Head of caudate nucleus (tissue), 42 donors: ENCODE measurements at places on chromosomes 4 and X.
A peak's percentile ranks its signal among the peaks of the same experiment; 100 is the strongest.

GRCh38 chr4:184190711-184191110 is 27.0 kb downstream of the ENPP6 start:
- DNase-seq = no peak

- no peak for DNase-seq
These were observed 233.4 kb upstream of the STK26 start for GRCh38 chrX:131789664-131790063.

DNA sequence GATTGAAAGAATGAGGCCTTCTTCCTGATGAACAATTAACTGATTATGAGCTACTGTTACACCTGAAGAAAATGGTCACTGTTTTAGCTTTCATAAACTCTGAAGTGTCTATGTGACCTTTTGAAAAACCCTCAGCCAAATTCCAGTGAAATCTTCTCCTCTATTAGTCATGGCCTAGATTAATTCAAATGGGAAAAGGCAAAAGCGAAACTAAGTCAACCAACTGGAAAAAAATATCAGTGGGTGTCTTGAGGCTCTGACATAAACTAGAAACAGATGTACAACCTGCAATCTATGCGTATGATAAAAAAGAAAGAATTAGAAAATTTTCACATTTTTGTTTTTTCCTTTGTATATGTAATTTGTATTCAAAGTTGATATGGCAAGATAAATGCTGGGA is 169.4 kb upstream of the BANK1 start:
- DNase-seq = no peak

DNA sequence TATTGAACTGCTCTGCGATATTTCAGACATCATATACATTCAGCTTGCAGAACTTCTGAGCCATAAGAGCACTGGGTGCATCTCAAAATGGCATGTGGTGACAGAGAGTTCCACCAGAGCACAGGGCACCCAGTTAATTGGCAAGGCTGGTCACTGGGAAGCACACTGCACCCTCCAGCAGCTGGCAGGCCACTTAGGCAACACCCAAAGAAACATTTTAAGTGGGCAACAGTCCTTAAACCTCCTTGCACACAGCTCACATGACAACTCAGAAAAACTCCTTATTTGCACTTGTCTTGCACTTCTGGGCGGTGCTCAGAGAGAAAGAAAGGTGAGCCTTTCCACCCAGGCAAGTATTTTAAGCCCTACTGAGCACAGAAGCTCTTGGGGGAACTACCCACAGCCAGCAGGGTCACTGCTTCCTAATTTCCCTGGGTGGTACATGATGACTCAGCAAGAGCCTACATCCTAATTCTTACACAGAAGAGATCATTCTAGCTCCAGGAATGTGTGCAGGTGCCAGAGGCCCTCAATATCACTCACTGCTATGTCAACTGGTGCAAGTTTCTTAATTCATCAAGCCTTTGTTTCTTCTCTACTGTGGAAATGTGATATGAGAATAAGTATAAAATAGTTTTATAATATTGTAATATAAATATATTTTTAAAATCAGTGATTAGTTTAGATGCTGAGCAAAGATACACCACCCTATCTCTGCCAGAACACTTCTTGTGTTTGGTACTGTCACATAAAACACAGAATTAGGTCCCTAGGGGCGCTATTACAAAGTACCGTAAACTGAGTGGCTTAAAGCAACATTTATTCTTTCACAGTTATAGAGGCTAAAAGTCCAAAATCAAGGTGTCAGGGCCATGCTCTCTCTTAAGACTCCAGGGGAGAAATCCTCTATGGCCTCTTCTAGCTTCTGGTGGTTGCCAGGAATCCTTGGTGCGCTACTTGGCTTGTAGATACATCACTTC is 155.1 kb upstream of the PPARGC1A start:
- DNase-seq = no peak

DNA sequence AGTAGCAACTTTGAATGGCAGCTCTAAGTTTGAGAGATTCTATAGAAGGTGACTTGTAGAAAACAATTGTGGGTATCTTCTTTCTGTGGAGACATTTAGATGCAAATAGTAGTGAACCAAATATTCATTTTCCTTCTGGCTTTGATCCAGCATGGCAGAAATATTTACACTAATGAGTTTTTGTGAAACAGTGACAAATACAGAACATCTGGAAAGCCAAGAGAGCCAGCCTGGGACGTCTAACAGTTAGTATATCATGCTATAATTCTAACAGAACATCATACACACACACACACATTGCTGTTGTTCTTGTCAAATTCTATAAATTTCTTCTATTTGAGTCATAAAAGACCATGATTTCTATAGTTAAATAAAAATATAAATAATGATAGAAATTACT is 1777.9 kb downstream of the ARAP2 start:
- no peak for DNase-seq

DNA sequence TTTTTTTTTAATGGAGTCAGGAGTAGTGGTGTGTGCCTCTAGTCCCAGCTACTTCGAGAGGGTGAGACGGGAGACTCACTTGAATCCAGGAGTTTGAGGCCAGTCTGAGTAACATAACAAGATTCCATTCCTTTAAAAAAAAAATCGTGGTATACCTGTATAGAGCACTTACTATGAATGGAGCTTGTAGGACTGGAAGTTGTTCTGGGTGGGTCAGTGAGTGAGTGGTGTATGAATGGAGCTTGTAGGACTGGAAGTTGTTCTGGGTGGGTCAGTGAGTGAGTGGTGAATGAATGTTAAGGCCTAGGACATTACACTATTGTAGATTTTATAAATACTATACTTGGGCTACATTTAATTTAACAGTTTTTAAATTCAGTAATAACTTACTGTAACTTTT is 2.9 kb upstream of the SLC10A7 start:
- DNase-seq = no peak

DNA sequence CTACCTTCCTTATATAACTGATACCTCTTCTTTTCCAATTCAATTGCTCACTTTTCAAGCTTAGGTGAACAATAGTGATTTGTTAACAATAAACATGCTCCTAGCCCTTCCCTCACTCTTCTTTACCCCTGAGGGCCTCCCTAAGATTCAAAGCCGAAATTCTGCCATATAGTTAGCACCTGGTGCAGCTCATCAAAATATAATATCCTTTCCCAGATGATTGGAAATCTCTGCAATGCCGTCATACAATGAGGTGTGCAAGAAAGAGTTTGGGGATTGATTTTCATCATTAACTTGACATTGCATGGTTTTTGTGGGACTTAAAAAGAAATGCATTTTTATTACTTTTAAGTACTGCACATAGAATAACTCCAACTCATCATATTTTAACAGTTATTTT is 95.3 kb downstream of the HDAC8 start:
- DNase-seq = no peak

GRCh38 chrX:115940888-115941332 is 229.6 kb upstream of the AGTR2 start:
- DNase-seq = peak; percentile 93

DNA sequence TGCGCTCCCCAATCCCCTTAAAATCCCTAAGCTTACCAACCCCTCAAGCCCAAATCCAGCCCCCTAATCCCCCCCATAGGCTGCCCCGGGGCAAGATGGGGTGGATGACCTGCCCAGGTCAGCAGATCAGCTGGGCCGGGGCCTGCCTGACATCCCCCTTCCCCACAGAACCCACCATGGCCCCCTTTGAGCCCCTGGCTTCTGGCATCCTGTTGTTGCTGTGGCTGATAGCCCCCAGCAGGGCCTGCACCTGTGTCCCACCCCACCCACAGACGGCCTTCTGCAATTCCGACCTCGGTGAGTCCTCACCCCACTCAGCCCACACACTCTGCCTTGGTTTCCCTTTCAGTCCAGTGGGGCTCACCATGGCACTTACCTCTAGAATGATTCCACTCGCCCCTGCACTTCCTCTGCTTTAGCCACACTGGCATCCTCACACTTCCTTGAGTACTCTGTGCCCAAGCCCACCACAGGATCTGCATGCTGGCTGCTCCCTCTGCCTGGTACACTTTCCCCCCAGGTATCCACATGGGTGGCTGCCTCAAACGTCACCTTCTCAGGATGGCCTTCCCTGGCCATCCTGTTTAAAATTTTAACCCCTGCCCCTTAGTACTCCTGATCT is 1.1 kb downstream of the TIMP1 start:
- no peak for DNase-seq

GRCh38 chr4:172377486-172378140 is 564.4 kb downstream of the GALNTL6 start:
- no peak for DNase-seq

DNA sequence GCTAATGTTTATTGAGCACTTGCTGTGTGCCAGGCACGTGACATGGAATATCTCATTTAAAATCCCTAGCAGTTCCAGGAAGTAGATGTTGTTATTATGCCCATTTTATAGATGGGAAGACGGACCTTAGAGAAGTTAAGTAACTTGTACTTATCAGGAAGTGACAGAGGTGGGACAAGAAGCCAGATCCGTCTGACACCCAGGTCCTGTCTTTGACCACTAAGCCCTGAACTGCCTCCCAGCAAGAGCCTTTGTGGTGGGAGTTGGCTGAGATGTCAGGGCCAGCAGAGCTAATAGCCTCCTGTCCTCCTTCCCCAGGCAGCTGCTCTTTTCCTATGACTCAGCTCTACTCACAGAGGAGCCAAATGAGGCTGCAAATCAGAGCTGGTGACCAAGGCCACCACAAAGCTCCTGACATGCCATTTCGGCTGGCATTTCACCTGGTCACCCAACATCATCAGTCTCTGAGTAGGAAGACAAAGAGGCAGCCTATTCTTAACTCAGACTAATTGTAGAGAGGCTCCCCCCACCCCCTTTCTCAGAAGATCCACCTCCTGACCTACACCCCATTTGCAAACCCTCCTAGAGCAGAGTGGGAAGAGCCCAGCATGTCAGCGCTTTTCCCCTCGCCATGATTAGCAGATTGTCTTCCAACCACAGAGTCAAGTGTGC is 175.1 kb upstream of the KIT start:
- DNase-seq = no peak

- DNase-seq = no peak
These were observed 106.9 kb upstream of the INPP4B start for GRCh38 chr4:142952821-142953580.

DNA sequence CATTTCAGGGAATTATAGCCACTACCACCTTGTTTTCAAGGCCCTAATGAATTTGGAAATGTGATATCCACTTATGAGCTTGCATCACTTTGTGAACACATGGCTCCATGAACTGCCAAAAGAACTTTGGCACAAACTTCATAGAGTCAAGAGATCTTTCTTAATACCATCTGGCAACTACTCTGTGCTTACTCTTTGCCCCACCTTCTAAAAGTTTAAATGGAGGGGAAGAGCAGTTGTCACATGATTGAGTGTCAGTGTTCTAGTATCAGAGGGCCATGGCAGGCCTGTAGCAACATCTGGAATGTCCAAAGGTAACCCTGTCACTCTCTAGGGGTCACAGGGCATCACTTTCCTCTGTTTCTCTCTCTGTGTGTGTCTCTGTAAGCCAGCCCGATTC is 2.6 kb upstream of the ADH1B start:
- no peak for DNase-seq

DNA sequence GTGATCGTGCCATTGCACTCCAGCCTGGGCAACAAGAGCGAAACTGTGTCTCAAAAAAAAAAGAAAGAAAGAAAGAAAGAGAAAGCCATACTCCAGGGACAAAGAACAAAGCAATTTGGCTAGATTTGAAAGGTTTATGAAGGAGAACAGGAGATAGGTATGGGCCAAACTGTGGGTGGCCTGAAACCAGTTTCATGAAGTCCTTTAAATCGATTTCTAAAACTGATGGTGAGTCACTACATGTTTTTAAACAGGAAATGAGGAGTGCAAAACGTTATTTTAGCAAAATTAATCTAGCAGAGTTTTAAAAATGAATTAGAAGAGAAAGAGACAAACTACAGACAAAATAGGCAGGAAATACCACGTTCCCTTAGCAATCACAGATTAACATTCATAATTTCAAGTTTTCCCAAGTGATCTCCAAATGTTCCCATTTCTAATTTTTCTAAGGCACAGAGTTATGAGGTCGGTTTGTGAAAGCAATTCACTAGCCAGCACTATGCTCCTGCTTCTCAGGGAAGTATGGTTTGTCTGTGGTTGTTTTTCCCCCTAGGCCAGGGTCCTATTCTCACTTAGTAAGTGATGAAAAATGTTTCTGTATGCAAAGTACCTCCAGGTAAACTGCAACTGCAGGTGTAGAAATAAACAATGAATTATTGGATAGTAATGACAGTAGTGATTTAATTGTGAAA is 190.6 kb downstream of the PPP3CA start:
- no peak for DNase-seq

DNA sequence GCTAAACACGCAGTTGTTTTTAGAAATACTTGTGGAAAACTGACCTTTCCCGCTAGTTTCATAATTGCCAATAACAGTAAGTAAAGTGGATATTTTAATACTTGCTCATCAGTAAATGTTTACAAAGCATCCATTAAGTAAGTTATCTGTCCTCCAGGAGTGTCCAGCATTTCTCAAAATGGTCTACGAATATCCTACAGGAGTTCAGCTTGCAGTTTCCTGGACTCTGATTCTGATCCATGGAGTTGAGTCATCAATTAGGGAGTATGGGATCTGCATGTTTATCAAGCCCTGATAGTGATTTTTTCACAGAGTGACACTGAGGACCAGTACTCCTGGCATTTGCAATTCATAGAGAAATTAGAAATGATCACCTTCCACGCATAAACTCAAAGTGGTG is 325.2 kb upstream of the AADAT start:
- no peak for DNase-seq

- DNase-seq = no peak
These were observed 689.4 kb upstream of the ATOH1 start for GRCh38 chr4:93139118-93139517.

- no peak for DNase-seq
These were observed 36.5 kb downstream of the TBC1D9 start for GRCh38 chr4:140719686-140720085.

DNA sequence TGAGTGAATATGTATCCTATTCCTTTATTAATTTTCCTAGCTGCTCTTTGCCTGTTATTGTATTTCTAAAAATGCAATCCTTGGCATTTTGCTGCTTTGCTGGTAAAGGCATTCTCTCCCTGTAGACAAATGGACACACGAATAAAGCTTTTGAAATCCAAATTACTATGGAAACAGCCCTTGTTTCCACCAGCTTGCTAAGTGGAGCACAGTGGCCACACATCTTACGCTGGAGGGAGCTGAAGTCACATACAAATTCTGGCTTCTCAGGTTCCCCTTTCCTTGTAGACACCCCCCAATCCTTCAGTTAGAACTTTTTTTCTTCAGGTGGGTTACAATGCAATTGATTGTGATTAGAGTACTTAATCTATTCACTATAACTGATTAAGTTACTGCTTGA is 66.2 kb downstream of the AGA start:
- no peak for DNase-seq
